SJCRH30 (cell line): ENCODE measurements at places on chromosomes 12 and 14. TPM values are rescaled to one million over a fixed set of nuclear protein-coding genes. Genes with fewer than 3 reads are reported as not detected.

- peaks cover 5% of the 10 kb centered on the region for H3K4me1 ChIP-seq
- peak; percentile 78 for DNase-seq
- 0 out of 2 replicates have a peak, but pooled peaks cover 3% of the 10 kb centered on the region for H3K36me3 ChIP-seq
- H3K27ac ChIP-seq, result peak within 1 kb of the TSS; percentile 74
Observed at GRCh38 chr14:53152887-53153701, at the start of gene DDHD1. Gene DDHD1, minus strand, starts transcription at chr14:53153323. Its CDS starts 225 bp downstream, at chr14:53153098.

DNA sequence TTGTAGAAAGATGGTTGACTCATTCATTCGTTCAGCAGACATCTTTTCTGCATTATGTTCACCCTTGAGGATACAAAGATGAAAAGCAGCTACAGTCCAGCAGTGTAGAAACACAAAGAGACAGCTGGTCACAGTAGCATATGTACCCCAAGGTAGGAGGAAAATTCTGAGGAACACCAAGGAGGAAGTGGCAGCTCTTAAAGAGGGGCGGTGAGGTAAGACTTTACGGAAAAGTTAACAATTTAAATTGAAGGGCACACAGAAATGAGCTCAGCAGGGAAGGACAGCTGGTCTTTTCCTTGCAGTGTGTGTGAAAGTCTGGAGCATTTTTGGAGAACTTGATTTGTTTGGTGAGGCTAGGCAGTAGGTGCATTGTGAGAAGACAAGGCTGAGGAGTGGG is 3.5 kb downstream of the SLC35E3 start:
- DNase-seq, result no peak
- H3K36me3 ChIP-seq, result peaks cover 34% of the 10 kb centered on the region
- no peaks in the 10 kb centered on the region for H3K27me3 ChIP-seq
- no peak overlapping the region for H3K27ac ChIP-seq

The TMEM119 gene
- 19.1 TPM in 2 replicates for total RNA-seq

- H3K4me3 ChIP-seq, result peak within 1 kb of the TSS; percentile 90
- peaks cover 9% of the 10 kb centered on the region; the same call in 1 of the 2 replicates for H3K4me1 ChIP-seq
- peak within 1 kb of the TSS; percentile 56 for H3K27ac ChIP-seq
- H3K36me3 ChIP-seq, result no peaks in the 10 kb centered on the region
Observed at GRCh38 chr14:74492776-74493342, at the start of gene NPC2. Gene NPC2, minus strand, starts transcription at chr14:74493305. Its CDS starts 31 bp downstream, at chr14:74493274.
